Cardiac atrium fibroblast (primary cell): ENCODE measurements at places on chromosomes 3 and 15. TPM values are rescaled to one million over a fixed set of nuclear protein-coding genes. Genes with fewer than 3 reads are reported as not detected.

The DAZL gene
- total RNA-seq: not detected in 2 replicates

The GJD2 gene
- total RNA-seq: not detected in 2 replicates

The UROC1 gene
- not detected in 2 replicates for total RNA-seq

The TRPM1 gene
- not detected in 2 replicates for total RNA-seq

The SPTSSB gene
- total RNA-seq: not detected in 2 replicates

The NAA50 gene
- total RNA-seq: 93.2 and 135 TPM in 2 replicates

The HYKK gene
- 1.6 and 1.8 TPM in 2 replicates for total RNA-seq

The IGSF11 gene
- total RNA-seq: not detected in 2 replicates

The PSTPIP1 gene
- not detected in 2 replicates for total RNA-seq

The CPA3 gene
- total RNA-seq: not detected in 2 replicates

The ATP13A5 gene
- total RNA-seq: not detected in 2 replicates

The SRGAP3 gene
- 0.36 and 3.6 TPM in 2 replicates for total RNA-seq

The RBP2 gene
- total RNA-seq: not detected in 2 replicates

The OR4M2 gene
- total RNA-seq: not detected in 2 replicates

The GABRR3 gene
- not detected in 2 replicates for total RNA-seq

The NME9 gene
- not detected in 2 replicates for total RNA-seq

The GASK1A gene
- total RNA-seq: under 0.01 TPM in 1 of 2 replicates, not detected in the other

The STRA6 gene
- total RNA-seq: 0.16 TPM in 1 of 2 replicates, not detected in the other
